Stimulated activated CD4-positive, alpha-beta T cell treated with anti-CD3 and anti-CD28 coated beads, TNF-alpha, amount 100 ng/mL, for 4 hours (primary cell): ENCODE measurements at places on chromosomes 4 and X.
A peak's percentile ranks its signal among the peaks of the same experiment; 100 is the strongest.

DNA sequence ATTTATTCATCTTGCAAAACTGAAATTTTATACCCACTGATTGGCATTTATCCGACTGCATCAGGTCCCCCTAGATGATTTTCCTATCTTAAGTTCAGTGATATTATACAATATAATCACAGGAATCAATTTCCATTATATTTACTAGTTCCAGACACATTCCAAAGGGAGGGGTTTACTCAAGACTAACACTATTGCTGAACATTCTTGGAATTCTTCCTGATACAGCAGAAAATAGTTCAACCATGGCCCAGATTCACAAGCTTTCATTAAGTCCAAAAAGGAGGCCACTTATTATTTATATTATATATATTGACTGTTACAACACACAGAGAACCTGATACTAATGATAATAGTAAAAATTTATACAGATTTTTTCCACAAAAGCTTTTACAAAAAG is 2353.6 kb downstream of the PCDH7 start:
- no peak for DNase-seq

DNA sequence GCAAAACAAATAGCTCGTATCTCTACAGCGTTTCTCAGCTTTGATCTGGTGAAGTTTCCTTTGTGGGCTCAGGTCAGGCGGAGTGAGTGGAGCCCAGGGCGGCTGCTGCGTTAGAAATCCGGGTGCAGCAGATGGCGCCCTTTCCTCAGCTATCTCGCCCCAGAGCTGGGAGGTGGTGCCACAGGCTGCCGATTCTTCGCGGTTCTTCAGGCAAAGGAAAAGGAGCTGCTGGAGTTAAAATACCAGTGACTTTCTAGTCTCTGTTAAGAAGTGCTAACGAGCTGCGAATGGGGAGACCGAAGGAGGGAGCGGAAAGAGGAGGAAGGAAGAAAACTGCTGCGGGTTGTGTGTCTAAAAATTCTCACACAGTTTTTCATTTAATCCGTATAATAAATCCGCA is 114.6 kb downstream of the CPE start:
- peak; percentile 39 for DNase-seq

DNA sequence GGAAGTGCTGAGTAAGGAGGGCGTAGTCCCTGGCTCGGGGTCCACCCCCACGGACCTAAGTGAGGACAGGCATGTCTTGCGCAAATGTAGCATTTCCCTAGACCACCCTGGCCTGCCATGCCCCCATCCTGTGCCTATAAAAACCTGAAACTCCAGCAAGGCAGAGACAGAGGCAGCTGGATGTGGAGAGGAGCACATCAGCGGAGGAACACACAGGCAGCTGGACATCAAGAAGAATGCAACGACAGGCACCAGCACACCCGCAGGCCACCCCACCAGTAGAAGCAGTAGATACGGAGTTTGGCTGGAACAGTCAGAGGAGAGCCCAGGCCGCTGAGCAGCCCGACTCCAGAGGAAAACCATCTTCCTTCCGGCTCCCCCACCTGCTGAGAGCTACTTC is 345.9 kb downstream of the FSTL5 start:
- DNase-seq = no peak

GRCh38 chr4:67201334-67201733 is 344.0 kb downstream of the CENPC start:
- DNase-seq = no peak

GRCh38 chr4:115515772-115516171 is 402.4 kb upstream of the NDST4 start:
- DNase-seq = no peak

DNA sequence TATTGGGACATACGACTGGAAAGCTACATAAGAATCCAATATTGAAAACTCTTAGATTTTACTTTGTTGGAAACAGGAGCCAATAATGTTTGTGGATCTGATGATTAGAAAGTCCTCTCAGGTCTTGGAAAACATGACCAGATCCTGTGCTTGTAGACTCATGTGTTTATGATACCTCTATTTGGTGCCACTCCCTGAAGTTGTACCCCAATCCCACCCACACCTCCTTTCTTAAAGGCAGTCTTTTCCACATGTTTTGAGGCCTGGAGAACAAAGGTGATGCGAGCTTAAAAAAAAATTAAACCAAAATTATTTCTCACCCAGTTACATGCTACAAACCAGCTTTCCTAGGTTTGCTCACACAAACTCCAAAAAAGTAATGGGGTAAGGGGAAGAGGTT is 262.7 kb downstream of the PTTG2 start:
- DNase-seq = no peak

GRCh38 chr4:159484864-159485263 is 382.0 kb downstream of the RAPGEF2 start:
- no peak for DNase-seq

- no peak for DNase-seq
Observed at GRCh38 chrX:68807818-68808217, 21.0 kb upstream of the EFNB1 start.

- no peak for DNase-seq
Observed at GRCh38 chr4:130080872-130081451, 985.0 kb downstream of the C4orf33 start.

- no peak for DNase-seq
Observed at GRCh38 chrX:143642426-143642825, 6.5 kb upstream of the SLITRK4 start.
